Activated CD4-positive, alpha-beta T cell treated with anti-CD3 and anti-CD28 coated beads for 1 hour (primary cell): ENCODE measurements at places on chromosomes 5 and 9.

DNA sequence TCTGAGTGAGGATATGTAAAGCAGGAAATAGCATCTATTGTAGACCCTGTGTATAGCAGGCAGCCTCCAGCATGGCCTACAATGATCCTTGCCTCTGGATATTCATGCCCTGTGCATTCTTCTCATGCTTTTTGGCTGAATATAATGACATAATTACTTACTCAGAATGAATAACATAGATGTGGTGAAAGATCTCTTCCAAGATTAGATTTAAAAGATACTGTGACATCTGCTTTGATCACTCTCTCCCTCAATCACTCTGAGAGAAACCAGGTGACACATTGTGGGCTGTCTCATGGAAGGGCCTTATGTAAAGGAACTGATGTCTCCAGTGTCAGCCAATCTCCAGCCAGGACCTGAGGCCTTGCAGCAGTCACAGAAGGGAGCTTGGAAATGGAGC is 376.7 kb downstream of the DNAH5 start:
- DNase-seq = no peak

DNA sequence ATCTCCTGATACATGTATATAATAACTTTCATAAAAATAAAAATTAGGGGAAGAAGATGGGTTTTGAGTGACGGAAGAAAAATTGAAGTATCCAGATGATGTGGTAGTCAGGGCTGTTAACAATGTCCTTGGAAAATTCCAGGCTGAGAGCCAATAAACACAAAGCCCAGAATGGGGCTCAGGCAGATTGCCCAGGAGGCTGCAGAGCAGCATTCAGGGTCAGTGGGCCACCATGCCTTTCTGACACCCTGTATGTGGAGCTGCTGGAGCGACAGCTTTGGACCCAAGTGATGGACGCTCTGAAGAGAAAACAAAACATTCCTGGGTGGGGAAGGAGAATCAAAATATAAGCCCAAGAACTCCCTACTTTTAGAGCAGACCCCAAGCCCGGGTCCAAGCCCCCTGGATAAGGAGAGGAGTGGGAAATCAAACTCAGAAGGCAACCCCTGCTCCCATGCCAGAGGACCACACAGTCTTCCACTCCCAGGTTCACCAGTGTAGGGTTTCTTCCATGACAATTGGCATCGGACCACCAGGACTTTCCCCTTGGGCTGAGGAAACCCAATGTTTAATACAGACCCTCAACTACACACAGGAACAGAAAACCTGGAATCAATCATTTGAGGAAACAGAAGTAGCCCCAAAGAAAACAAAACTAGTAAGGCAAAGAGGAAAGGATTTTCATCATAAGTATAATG is 45.7 kb upstream of the SPATA31C2 start:
- DNase-seq = no peak

- DNase-seq = no peak
Measured at GRCh38 chr5:55900776-55901175, 49.6 kb downstream of the IL31RA start.

DNA sequence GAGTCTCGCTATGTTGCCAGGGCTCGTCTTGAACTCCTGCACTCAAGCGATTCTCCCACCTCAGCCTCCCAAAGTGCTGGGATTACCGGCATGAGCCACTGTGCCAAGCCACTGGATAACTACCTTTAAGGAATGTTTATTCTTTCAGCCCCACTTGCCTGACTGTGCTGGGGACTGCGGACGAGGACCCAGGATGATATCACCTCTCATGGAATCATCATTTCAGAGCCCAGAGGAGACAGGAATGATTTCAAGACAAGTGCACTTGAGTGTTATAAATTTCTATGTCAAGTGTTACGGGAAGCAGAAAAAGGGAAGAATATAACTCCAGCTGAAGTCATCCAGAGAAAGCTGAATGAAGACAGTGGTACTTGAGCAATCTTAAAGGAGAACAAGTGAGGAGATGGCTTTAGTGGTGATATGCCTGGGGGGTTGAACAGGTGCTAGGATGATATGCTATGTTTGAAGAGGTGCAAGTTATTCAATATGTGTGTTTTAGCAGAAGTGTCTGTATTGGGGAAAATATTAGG is 109.3 kb downstream of the DCP2 start:
- no peak for DNase-seq

GRCh38 chr9:137412431-137412830 is 10.5 kb downstream of the EXD3 start:
- DNase-seq = no peak

DNA sequence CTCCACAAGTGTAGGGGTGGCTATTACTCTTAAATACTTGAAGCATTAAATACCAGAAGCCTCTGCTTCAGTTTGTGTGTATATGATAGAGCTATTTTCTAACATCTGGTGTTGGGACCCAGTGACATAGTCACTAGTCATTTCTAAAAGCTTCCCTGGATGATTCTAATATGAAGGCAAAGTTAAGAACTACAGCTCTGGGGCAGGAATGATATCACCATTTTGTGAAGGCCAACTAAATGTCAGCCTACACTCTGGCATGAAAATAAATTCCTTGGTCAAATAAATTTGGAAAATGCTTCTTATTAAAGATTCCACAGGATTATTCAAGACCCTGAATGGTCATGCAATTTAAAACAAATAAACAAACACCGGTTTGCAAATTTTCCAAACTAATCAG is 197.7 kb downstream of the PLK2 start:
- DNase-seq = no peak

GRCh38 chr5:73901043-73901442 is 275.0 kb downstream of the ARHGEF28 start:
- DNase-seq = no peak

GRCh38 chr9:100426189-100426529 is 784 bp upstream of the MSANTD3 start:
- no peak for DNase-seq

DNA sequence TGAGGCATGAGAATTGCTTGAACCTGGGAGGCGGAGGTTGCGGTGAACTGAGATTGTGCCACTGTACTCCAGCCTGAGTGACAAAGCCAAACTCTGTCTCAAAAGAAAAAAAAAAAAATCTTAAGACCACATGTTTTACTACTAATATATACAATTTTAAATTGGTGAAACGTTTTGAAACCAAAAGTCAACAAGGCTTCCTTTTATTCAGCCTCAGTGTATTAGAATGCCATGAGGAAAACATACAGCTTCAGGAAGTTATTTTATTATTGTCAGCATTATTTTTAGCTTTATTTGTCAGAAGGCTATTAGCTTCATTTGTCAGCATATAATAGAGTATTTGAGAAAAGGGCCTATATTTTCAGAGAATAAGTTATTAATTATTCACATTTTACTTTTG is 163.9 kb upstream of the SH3GL2 start:
- no peak for DNase-seq

DNA sequence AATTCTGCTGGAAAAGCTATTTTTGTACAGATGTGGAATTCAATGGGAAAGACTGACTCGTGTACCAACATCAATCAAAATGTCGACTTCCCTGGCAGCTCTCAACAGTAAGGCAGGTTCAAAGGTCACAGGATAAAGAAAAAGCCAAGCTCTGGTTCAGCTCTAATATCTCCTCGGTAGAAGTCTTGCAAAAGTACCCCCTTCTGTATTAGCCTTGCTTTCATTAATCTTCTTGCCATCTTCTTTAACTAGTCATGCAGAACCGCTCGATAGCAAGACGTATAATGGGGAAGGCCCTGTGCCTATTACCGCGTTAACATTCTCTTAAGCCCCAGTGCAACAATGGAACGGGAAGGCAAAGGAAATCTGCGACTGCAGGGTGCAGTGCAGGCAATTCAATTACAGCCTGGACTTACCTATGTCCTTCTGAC is 201.2 kb downstream of the GAPVD1 start:
- no peak for DNase-seq

- DNase-seq = peak; percentile 13
Measured at GRCh38 chr5:154446195-154447088, 645 bp downstream of the SAP30L start.

- DNase-seq = no peak
Measured at GRCh38 chr5:173483160-173483559, 133.3 kb downstream of the BOD1 start.

GRCh38 chr9:83024506-83025125 is 38.3 kb downstream of the RASEF start:
- no peak for DNase-seq

DNA sequence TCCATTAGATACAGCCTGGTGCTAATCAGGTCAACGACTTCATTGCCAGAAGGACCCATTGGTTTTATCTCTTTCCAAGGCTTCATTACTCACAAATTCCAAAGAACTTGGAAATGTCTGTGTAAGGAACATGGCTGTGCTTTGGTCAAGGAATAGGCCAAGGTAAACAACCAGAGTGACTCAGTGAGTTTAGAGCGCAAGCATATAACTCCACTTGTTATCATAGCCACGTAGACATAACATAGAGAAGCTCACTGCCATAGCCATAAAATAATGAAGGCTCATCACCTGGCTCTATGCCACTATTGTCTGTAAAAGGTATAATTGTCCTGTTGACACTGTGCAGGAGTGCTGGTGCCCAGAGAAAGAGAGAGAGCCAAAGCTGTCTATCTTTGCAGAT is 139.3 kb upstream of the PLCXD3 start:
- no peak for DNase-seq
